ENCODE measurements at places on chromosomes 5 and 9.
A peak's percentile ranks its signal among the peaks of the same experiment; 100 is the strongest.

GRCh38 chr5:56717253-56717987, 97.9 kb upstream of the MAP3K1 start:
- no peak for DNase-seq

DNA sequence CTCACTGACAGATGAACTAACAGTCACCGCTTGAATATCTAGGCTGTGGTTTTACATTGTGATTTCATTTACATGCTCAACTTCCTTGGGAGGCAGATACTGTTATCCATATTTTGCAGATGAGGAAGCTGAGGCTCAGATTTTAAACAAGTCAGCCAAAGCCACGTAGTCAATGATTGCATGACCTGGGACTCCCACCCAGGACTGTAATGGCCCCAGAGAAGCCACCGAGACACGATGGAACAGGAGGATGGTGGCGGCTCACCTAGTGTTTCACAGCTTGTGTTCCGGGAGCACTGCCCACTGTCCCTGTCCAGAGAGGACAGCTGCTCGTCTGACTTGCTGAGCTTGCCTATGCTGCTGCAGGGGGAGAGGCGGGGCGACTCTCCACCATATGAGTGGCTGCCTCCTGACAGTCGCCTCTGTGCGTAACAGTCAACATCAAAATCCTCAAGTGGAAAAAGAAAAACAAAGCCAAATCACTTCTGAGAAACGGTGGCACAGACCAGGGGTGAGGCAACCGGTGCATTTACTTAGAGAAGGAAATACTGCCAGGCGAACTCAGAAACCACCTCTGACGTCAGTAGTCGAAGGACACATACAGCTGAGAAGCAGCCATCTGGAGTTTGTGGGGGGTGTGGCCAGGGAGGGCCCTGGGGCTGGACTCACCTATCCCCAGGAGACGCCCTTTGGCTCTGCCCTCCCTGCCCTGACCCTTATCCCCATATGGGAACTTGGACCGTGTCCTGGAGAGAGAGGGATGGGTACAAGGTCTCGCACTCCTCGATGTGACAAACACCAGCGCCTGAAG, 82.5 kb downstream of the PRRT1B start:
- DNase-seq: peak; percentile 97

- DNase-seq: no peak
Measured at GRCh38 chr5:151745071-151745705, 13.2 kb downstream of the ATOX1 start.

- DNase-seq: no peak
Measured at GRCh38 chr9:78622126-78622525, 325.2 kb downstream of the PSAT1 start.

DNA sequence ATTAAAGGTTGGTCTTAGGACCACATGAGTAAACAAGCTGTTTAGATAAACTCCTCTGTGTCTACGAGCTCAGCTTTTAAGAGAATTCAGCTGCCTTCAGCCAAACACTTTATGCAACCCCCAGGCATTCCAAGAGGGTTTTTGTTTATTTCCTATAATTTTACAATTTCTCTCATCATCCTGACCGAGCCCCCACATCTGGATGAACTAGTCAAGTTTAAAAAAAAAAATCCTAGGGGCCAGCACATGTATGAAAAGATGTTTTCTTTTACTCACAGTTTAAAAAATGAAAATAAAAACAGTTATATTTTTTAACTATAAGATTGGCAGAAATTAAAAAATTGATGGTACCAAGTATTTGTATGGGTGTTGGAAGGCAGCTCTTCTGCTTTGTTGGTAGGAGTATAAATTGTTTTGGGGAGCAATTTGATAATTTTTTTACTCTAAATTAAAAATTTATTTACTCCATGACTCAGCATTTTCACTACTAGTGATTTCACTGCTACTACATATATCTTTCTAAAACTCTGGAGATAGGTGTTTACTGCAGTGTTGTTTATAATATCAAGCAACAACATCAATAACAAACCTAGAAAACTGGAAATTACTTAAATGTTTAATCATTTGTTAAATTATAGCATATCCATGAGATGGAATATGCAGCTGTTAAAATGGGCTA, 18.1 kb downstream of the YTHDC2 start:
- DNase-seq: no peak

GRCh38 chr5:65440456-65440855, 41.3 kb downstream of the ADAMTS6 start:
- DNase-seq: no peak

- DNase-seq: no peak
Measured at GRCh38 chr5:144945503-144945902, 774.8 kb downstream of the KCTD16 start.

DNA sequence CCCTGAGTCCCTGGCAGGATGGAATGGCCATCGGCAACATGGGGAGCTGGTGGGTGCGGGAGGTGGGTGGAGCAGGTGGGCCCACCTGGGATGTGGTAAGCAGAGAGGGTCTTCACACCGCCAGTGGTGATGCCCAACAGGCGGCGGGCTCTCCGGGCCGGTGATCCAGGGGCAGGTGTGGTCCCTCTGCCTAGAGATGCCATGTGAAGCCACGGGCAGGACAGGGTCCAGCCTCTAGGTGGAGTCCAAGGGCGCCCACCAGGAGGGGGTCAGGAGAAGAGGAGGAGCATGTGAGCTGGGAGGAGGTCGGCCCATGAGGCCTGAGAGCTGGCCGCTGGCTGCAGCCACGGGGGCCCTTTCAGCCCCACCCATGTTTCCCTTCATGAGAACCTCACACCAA, 221.1 kb downstream of the FANCC start:
- no peak for DNase-seq

GRCh38 chr5:79011219-79011836, 26.2 kb upstream of the ARSB start:
- no peak for DNase-seq

- no peak for DNase-seq
Measured at GRCh38 chr9:38305582-38305981, 86.9 kb upstream of the ALDH1B1 start.

GRCh38 chr9:680106-680505, 161.4 kb upstream of the DMRT1 start:
- DNase-seq: no peak

- DNase-seq: no peak
Measured at GRCh38 chr5:96896276-96896675, 20.0 kb downstream of the ERAP2 start.

GRCh38 chr5:15746833-15747232, 246.9 kb downstream of the FBXL7 start:
- no peak for DNase-seq

GRCh38 chr5:33341351-33341750, 99.4 kb upstream of the TARS1 start:
- no peak for DNase-seq

GRCh38 chr5:129717751-129718310, 30.1 kb upstream of the MINAR2 start:
- no peak for DNase-seq

- DNase-seq: no peak
Measured at GRCh38 chr5:150142959-150143349, 12.7 kb downstream of the PDGFRB start.

- no peak for DNase-seq
Measured at GRCh38 chr5:27313549-27313948, 275.2 kb upstream of the CDH9 start.

GRCh38 chr9:69122549-69123141, 51.4 kb upstream of the TJP2 start:
- DNase-seq: peak; percentile 31

DNA sequence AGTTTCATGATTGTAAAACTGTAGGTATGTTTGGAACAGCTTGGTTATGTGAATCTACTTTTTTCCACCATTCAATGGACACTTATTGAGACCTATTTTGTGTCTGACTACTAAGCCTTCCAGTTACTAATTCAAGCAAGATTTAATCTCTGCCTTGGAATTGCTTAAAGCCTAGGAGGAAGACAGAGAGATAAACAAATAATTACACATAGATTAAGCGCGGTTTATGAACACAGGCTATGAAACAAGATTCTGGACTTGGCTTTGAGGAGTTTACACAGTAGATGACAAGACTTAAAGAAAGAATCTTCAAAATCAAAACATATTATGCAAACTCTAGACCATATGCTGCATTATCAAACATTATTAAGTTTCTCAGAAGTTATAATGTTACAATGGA, 340.4 kb downstream of the RASEF start:
- no peak for DNase-seq

- DNase-seq: no peak
Measured at GRCh38 chr5:125410537-125411070, 664.2 kb upstream of the ZNF608 start.

- peak; percentile 75 for DNase-seq
Measured at GRCh38 chr5:82165740-82166530, 112.2 kb downstream of the RPS23 start.

GRCh38 chr5:174655351-174655750, 69.0 kb upstream of the MSX2 start:
- no peak for DNase-seq

DNA sequence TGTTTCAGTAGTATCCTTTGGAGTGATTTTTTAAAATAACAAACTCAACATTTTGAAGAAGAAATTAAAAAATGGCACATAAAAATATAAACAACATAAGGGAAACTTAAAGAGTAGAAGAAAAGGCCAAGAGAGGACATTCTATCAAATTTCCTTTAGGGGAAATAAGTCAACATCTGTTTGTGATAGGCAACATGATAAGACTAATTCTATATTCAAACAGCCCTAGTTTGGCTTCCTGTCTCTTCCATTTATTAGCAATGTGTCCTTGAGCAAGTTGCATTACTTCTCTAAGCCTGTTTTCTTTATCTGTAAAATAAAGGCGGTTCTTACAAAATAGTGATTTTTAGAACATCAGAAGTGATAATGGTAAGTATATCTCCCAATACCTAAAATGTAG, 24.7 kb downstream of the TYRP1 start:
- no peak for DNase-seq

DNA sequence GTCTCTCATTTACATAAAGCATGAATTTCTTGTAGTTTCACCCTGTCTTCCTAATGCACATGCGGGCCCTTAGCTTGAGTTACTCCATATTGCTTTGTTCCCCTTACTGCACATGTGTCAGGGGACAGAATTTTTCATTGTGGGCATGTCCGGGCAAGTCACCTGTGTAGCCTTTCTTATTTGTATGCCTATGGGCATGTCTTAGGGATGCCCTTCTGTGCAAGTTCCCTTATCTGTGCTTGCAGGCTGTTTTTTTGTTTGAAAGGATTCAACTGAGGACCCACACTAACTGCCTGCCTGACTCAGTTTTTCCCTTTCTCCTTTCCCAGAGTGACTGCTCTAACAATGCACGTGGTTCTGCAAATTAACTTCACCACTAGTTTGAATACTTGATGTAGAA, 161.7 kb downstream of the YTHDC2 start:
- no peak for DNase-seq

DNA sequence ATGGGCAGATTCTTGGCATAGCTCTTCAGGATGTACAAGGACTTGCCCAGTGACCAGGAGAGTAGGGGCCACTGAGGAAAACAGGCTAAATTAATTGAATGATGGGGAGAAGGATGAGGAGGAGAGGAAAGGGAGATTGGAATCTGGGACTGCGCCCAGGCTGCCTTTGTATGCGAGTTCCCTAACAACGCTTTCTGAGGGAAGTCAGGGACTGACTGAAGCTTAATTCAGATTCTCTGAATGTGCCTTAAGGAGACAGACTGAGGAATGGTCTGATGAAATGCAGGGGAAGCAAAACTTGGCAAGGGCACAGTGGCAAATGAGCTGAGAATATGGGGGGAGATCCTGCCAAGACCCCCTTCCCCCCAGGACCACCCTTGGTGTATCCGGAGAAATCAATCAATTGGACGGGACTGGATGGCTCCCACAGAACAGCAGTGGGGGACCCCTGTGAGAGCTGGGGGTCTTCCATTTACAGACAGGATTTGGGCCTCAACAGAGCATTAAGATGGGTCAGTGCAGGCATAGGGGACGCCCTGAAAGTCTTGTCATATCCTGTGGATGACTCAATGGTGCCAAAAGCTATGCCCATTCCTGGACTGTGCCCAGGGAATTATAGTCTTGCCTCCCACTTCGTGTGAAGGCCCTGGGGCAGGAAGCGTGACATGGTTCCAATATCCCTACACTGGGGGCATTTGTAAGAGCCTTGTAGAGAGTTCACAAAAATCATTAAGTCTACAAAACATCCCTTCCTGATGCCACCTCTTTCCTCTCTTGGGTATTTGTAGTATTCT, 215.5 kb upstream of the TNC start:
- no peak for DNase-seq

- DNase-seq: no peak
Measured at GRCh38 chr9:12318732-12319685, 374.2 kb upstream of the TYRP1 start.

GRCh38 chr9:113570106-113570505, 106.6 kb downstream of the RGS3 start:
- DNase-seq: peak; percentile 6

DNA sequence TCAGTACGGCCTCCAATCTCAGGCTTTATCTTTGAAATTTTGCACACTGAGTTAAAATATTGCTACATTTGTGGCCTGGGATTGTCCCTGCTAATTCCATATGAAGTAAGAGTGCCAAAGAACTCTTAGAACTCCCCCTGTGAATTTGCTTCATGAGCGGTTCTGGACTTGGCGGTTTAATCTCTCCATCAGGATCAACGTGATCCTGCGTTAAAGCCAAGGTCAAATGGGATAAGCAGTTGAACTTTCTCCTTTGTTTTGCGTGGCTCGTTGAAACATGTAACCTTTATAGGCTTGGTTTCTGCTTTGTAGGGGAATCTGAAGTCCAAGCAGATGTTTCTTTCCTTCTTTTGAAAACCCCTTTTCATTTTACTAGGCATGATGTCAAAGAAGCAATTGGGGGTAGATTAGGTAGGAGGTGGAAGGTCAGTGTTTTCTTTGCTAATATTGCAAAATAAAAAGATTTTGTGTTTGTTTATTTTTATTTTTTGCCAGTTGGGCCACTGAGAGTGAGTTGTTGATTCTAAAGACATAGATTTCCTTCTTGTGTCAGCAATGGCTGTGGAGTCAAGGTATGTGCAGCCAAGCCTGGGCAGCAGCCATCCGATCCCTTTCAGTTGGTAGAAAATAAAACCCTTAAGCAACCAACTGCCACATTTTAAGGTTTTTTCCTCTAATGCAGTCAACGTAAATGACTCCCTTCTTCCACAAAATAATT, 390.8 kb downstream of the NNT start:
- DNase-seq: no peak

DNA sequence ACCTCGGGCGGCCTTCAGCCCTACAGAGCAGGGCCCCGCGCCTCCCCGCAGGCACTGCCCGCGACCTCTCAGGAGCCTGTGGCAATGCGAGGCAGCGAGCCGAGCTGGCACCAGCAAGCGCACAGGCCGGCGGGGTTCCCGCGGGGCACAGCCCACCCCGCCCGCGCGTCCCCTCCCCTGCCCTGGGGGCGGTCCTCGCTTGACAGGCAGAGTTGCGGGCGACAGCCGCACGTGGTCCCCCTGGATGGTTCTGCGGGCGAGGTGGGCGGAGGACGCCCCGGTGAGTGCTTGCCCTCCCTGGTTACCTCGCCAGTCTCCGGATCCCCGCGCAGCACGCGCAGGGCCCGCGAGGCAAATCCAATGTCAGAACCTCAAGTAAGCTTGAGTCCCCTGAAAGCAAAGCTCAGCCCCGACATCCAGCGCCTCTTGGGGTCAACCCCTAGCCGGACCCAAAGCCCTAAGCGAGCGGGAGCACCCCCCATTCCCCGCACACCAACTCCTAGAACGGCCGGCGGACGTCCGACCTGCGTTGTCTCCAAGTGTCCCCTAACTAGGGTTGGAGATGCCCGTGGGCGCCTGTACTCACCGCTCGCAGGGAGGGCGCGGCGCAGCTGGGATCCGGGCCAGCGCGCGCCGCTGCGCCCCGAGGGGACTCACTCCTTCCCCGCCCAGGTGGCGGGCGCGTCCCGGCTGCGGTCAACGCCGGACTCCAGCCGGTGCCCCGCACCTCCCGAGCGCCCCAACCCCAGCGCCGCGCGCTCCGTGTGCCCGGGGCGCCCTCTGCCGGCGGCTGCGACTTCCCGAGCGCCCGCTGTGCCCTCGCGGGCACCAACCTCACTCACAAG, at the start of gene DRD1:
Gene DRD1, minus strand, starts transcription at position 123 of the 845 bp plus-strand sequence. CDS start 1,083 bp downstream, outside the sequence.
- peak; percentile 90 for DNase-seq

Data from pancreas (tissue), 10 donors.